Stomach (tissue), 19 donors: ENCODE measurements at places on chromosomes 16 and 17. TPM values are rescaled to one million over a fixed set of nuclear protein-coding genes. Genes with fewer than 3 reads are reported as not detected.

The MYH11 gene
- 494 TPM for polyA plus RNA-seq

The BIRC5 gene
- polyA plus RNA-seq, result 10.1 TPM

The VAC14 gene
- polyA plus RNA-seq, result 32.1 TPM

The PFN1 gene
- 587 TPM for polyA plus RNA-seq

The GSG1L gene
- polyA plus RNA-seq, result not detected

The CDH15 gene
- 0.20 TPM for polyA plus RNA-seq

The NUP85 gene
- polyA plus RNA-seq, result 37.3 TPM

GRCh38 chr17:2192367-2193057 lies 111.1 kb downstream of the SMG6 start:
- peaks cover 31% of the 10 kb centered on the region for H3K36me3 ChIP-seq
- H3K27ac ChIP-seq, result no peak overlapping the region
- no peaks in the 10 kb centered on the region for H3K27me3 ChIP-seq
- H3K4me1 ChIP-seq, result peaks cover 49% of the 10 kb centered on the region

DNA sequence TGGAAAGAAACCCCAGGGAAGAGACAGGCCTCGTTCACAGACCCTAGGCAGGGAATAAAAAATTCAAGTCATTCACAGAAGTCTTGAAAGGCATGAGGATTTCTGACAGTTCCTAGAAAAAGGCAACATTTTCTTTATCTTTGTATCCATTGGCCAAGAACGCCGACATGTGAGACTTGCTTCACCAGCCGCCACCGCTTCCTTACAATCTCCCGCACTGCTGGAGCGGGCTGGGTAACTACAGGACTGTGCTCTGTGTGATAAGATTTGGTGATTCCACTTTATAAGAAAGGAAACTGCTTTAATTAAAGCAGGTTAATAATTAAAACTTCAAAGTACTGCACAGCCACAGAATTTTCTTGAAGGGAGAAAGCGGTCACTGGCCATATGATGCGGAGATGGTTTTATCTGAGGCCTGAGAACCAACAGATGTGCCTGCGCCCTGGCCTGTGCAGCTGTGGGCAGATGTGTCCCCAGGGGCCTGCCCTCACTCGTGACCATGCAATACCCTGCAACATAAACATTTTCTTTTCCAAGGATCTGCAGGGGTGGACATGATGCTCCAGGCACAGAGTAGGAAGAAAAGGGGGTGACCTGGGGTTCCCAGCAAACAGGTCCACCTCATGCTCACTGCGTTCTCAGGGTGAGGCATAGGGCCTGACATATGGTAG lies 13.0 kb upstream of the LGALS3BP start:
- no peaks in the 10 kb centered on the region for H3K27me3 ChIP-seq
- peak; percentile 27 for DNase-seq
- peaks cover 51% of the 10 kb centered on the region for H3K4me1 ChIP-seq
- no peak overlapping the region for H3K4me3 ChIP-seq
- H3K36me3 ChIP-seq, result peaks cover 80% of the 10 kb centered on the region

- no peak overlapping the region for H3K4me3 ChIP-seq
- no peaks in the 10 kb centered on the region for H3K27me3 ChIP-seq
- no peaks in the 10 kb centered on the region for H3K4me1 ChIP-seq
- DNase-seq, result no peak
Observed at GRCh38 chr16:76243620-76244019, 33.6 kb upstream of the CNTNAP4 start.

- H3K27me3 ChIP-seq, result no peaks in the 10 kb centered on the region
- H3K4me1 ChIP-seq, result no peaks in the 10 kb centered on the region
- no peak overlapping the region for H3K27ac ChIP-seq
- no peak overlapping the region for H3K4me3 ChIP-seq
- H3K36me3 ChIP-seq, result no peaks in the 10 kb centered on the region
Observed at GRCh38 chr16:54375071-54375470, 88.5 kb upstream of the IRX3 start.

DNA sequence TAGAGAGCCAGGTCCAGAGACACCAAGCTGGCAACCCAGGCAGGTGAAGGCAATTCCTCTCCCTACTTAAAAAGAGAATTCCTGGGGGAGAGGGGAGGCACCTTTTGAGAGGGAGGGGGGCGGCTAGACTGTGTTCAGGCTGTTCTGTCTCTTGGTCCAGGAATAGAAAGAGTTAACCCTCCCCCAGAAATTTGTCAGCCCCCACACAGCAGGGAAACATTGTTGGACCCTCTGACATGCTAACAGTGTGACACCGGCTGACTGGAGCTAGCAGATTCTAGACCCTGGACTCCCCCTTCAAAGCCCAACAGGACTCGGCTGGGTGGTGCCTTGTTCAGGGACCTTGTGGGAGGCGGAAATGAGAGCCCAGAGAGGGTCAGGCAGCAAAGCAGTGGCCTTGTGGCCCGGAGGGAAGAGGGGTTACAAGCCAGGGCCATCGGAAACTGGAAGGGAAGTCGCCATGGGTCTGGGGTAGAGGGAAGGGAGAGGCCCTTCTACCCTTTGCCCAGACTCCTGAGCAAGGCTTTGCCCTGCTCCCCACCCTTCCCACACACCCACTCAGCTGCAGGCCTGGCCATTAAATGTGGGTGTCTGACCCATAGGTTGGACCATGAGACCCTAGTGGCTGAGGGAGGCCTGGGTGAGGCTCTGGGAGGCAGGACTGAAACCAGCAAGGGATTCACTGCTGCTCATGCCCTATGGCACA lies 44.6 kb downstream of the RAI1 start:
- H3K27me3 ChIP-seq, result no peaks in the 10 kb centered on the region
- peak; percentile 51 for DNase-seq
- H3K4me1 ChIP-seq, result peaks cover 37% of the 10 kb centered on the region
- H3K36me3 ChIP-seq, result no peaks in the 10 kb centered on the region
- peak overlapping the region; percentile 6 for H3K27ac ChIP-seq
- no peak overlapping the region for H3K4me3 ChIP-seq

- DNase-seq, result no peak
- H3K27ac ChIP-seq, result no peak overlapping the region
- H3K4me3 ChIP-seq, result no peak overlapping the region
Observed at GRCh38 chr17:71251276-71251675, 869.5 kb upstream of the SOX9 start.

- H3K27me3 ChIP-seq, result no peaks in the 10 kb centered on the region
- no peak for DNase-seq
- H3K4me1 ChIP-seq, result peaks cover 76% of the 10 kb centered on the region
- no peaks in the 10 kb centered on the region for H3K36me3 ChIP-seq
- H3K27ac ChIP-seq, result peak overlapping the region; percentile 90
- H3K4me3 ChIP-seq, result no peak overlapping the region
Observed at GRCh38 chr17:2955931-2956582, 107.3 kb downstream of the OR1D5 start.

- DNase-seq, result peak; percentile 60
- H3K27ac ChIP-seq, result peak overlapping the region; percentile 93
- H3K27me3 ChIP-seq, result no peaks in the 10 kb centered on the region
- peaks cover 6% of the 10 kb centered on the region for H3K4me1 ChIP-seq
Observed at GRCh38 chr16:30748634-30749445, 615 bp downstream of the PHKG2 start.

- H3K36me3 ChIP-seq, result no peaks in the 10 kb centered on the region
- no peak overlapping the region for H3K27ac ChIP-seq
- H3K4me1 ChIP-seq, result no peaks in the 10 kb centered on the region
- no peak overlapping the region for H3K4me3 ChIP-seq
- DNase-seq, result no peak
- H3K27me3 ChIP-seq, result peaks cover 99% of the 10 kb centered on the region
Observed at GRCh38 chr17:38591759-38592241, 14.0 kb downstream of the SRCIN1 start.

- no peaks in the 10 kb centered on the region for H3K4me1 ChIP-seq
- no peak for DNase-seq
- no peak overlapping the region for H3K4me3 ChIP-seq
- no peaks in the 10 kb centered on the region for H3K27me3 ChIP-seq
Observed at GRCh38 chr16:14400285-14400977, 229.6 kb downstream of the PARN start.

- H3K4me1 ChIP-seq, result no peaks in the 10 kb centered on the region
- H3K36me3 ChIP-seq, result peaks cover 30% of the 10 kb centered on the region
- H3K27ac ChIP-seq, result no peak overlapping the region
Observed at GRCh38 chr17:76753061-76753961, 15.4 kb downstream of the MFSD11 start.

DNA sequence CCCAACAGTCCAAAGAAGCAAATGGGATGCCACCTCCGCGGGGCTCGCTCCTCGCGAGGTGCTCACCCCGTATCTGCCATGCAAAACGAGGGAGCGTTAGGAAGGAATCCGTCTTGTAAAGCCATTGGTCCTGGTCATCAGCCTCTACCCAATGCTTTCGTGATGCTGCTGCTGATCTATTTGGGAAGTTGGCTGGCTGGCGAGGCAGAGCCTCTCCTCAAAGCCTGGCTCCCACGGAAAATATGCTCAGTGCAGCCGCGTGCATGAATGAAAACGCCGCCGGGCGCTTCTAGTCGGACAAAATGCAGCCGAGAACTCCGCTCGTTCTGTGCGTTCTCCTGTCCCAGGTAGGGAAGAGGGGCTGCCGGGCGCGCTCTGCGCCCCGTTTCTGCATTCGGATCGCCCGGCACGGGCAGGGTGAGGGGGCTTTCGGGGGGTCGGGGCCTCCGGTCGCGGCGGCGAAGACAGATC lies at the start of gene CDH13:
TSS of gene CDH13 (plus strand) at position 179 of the 471 bp plus-strand sequence.
- no peaks in the 10 kb centered on the region for H3K36me3 ChIP-seq
- DNase-seq, result peak; percentile 58
- H3K4me1 ChIP-seq, result peaks cover 19% of the 10 kb centered on the region
- H3K27me3 ChIP-seq, result peaks cover 7% of the 10 kb centered on the region

- peak overlapping the region; percentile 85 for H3K27ac ChIP-seq
- H3K4me3 ChIP-seq, result peak overlapping the region; percentile 41
- DNase-seq, result peak; percentile 95
Observed at GRCh38 chr17:45371414-45372324, 54.8 kb upstream of the MAP3K14 start.

GRCh38 chr17:62668091-62668804 lies 40.8 kb downstream of the MRC2 start:
- DNase-seq, result no peak
- no peak overlapping the region for H3K4me3 ChIP-seq
- H3K27me3 ChIP-seq, result peaks cover 4% of the 10 kb centered on the region
- H3K27ac ChIP-seq, result no peak overlapping the region
- H3K4me1 ChIP-seq, result peaks cover 13% of the 10 kb centered on the region

DNA sequence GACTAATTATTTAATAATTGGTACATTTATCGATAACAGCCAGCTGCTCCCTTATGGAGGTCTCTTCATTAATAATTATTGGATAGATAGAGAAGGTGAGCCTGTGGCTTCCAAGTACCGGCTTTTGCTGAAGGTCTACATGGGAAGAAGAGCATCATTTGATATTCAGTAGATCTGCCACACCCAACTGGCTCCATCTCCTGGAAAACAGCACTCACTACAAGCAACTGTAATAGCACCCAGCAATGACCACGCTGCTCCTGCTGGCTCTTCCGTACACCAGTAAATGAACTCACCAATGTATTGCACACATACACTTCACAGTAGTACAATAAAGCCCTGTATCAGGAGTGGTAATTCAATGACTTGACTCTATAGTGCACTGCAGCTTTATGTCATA lies 19.5 kb downstream of the MARVELD3 start:
- peaks cover 74% of the 10 kb centered on the region for H3K36me3 ChIP-seq
- DNase-seq, result no peak
- no peaks in the 10 kb centered on the region for H3K4me1 ChIP-seq
- no peaks in the 10 kb centered on the region for H3K27me3 ChIP-seq
- no peak overlapping the region for H3K27ac ChIP-seq
- no peak overlapping the region for H3K4me3 ChIP-seq

GRCh38 chr17:68198931-68199836 lies 48.7 kb upstream of the AMZ2 start:
- no peak overlapping the region for H3K27ac ChIP-seq
- DNase-seq, result peak; percentile 61

GRCh38 chr17:76783146-76783545 lies 45.2 kb downstream of the MFSD11 start:
- no peak overlapping the region for H3K27ac ChIP-seq
- no peaks in the 10 kb centered on the region for H3K27me3 ChIP-seq
- no peak overlapping the region for H3K4me3 ChIP-seq

- H3K36me3 ChIP-seq, result peaks cover 56% of the 10 kb centered on the region
- peak overlapping the region; percentile 71 for H3K27ac ChIP-seq
- no peak overlapping the region for H3K4me3 ChIP-seq
- no peaks in the 10 kb centered on the region for H3K27me3 ChIP-seq
- H3K4me1 ChIP-seq, result peaks cover 55% of the 10 kb centered on the region
Observed at GRCh38 chr17:75680431-75680830, 13.3 kb downstream of the SAP30BP start.

DNA sequence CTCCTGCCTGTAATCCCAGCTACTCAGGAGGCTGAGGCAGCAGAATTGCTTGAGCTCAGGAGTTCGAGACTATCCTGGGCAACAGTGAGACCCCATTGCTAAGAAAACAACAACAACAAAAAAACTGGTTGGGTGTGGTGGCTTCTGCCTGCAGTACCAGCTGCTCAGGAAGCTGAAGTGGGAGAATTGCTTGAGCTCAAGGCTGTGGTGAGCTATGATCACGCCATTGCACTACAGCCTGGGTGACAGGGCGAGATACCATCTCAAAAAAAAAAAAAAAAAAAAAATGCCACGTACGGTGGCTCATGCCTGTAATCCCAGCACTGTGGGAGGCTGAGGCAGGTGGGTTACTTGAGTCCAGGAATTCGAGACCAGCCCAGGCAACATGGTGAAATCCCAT lies 34.1 kb downstream of the NME2 start:
- no peak for DNase-seq
- H3K27ac ChIP-seq, result no peak overlapping the region

DNA sequence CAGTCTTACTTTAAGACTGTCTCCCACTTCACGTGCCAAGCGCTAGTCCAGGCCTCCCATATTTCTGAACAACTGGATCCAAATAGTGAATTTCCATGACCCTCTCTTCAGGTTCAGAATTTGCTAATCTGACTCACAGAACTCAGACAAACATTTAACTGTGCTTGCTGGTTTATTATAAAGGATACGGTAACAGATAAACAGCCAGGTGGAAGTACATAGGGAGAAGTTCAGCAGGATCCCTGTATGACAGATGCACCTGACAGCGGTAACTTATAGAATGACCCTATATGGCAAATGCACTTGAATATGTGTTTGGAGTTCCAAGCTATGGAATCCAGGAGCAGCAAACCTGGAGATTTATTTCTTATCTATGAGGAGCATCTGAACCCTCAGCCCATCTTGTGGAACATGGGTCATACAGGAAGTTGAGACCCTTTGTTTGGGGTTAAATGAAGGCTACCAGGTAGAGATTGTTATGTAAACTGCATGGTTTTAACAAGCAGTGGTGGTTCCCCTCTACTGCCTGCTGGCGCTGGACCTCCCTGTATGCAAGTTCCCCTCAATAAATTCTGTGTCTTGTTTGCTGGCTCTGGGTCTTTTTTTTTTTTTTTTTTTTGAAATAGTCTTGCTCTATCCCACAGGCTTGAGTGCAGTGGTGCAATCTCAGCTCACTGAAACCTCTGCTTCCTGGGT lies 622.6 kb downstream of the KCNJ2 start:
- no peaks in the 10 kb centered on the region for H3K27me3 ChIP-seq
- H3K4me1 ChIP-seq, result no peaks in the 10 kb centered on the region
- H3K4me3 ChIP-seq, result no peak overlapping the region
- DNase-seq, result no peak
- no peak overlapping the region for H3K27ac ChIP-seq

- no peaks in the 10 kb centered on the region for H3K36me3 ChIP-seq
- no peak overlapping the region for H3K27ac ChIP-seq
- DNase-seq, result no peak
- peaks cover 4% of the 10 kb centered on the region for H3K4me1 ChIP-seq
- H3K27me3 ChIP-seq, result no peaks in the 10 kb centered on the region
Observed at GRCh38 chr16:31099860-31100638, 5.5 kb upstream of the VKORC1 start.

GRCh38 chr17:5416901-5417300 lies 2.6 kb downstream of the NUP88 start:
- H3K4me3 ChIP-seq, result peak overlapping the region; percentile 87
- DNase-seq, result peak; percentile 73
- H3K4me1 ChIP-seq, result peaks cover 56% of the 10 kb centered on the region
- H3K36me3 ChIP-seq, result peaks cover 48% of the 10 kb centered on the region
- H3K27ac ChIP-seq, result peak overlapping the region; percentile 15
